Bronchial epithelial cell (primary cell): ENCODE measurements at places on chromosomes 12 and 14. TPM values are rescaled to one million over a fixed set of nuclear protein-coding genes. Genes with fewer than 3 reads are reported as not detected.

DNA sequence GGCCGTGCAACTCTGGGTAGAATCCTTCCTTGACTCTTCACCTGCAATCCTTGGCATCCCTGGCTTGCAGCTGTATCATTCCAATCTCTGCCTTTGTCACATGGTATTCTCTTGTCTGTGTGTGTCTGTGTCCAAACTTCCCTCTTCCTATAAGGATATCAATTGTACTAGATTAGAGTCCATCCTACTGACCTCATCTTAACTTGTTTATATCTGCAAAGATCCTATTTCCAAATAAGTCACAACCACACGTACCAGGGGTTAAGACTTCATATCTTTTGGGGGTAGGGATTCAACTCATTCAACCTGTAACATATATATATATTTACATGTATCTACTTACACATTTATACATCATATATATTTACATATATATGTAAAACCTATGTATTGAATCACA lies 29.6 kb upstream of the RASSF3 start:
- no peak for DNase-seq

DNA sequence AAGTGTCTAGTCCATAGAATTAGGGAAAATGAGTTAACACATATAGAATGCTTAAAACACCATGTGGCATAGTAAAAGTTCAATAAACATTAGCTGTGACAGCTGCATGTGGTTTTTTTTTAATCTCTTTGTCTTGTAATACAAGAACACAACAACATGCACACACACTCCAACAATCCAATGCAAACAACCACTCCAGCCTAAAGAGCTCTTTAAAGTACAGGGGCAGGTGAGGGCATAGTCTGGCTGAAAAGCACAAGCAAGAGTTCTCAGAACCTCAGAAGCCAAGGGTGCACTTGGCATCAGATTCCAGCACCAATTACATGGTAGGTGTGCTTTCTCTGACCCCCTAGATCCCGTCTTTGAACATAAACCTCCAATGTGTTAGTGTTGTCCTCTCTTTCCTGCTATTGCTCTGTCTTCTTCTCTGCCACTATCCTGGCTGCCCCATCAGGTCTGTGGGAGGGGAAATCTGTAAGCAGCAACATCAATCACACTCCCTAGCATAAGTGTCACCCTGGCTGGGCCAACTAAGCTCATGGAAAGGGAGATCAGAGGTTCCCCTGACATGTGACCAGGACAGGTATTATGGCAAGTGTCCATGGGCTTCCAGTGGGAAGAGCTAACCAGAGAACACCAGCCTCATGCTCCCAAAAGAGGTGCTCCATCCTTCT lies 91.0 kb downstream of the SLC8A3 start:
- DNase-seq = no peak

DNA sequence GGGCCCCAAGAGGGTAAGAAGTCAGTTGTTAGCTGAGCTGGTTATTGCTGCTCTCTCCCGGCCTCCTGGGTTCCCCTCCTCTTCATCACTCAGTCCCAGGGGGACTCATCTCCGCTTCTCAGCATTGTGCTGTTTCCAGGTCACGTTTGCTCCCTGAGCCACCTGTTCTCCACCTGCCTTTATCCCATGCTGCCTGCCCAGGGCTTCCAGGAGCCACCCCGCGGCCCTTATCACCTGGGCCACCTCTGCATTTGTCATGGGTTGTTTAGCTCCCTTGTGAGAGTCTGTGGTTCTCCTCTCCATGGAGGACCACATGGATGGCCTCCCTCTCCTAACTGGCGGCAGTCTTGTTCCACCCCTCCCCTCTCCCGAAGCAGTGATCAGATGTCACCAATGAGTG lies 36.0 kb downstream of the SYNDIG1L start:
- DNase-seq = no peak

- DNase-seq = no peak
Observed at GRCh38 chr14:49858383-49858782, 5.8 kb upstream of the NEMF start.

DNA sequence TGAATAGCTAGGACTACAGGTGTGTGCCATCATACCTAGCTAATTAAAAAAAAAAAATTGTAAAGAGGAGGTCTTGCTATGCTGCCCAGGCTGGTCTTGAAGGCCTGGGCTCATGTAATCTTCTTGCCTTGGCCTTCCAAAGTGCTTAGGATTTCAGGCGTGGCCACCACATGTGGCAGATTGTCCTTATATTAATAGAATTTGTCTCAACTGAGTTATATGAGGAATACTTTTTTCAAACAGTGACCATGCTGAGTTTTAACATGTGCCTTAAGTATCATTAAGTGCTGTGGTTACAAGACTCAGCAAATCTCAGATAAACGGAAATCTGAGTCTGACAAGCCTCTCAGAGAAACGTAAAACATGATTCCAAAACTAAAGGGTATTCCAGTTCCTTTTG lies 83.2 kb upstream of the FERMT2 start:
- DNase-seq = no peak

- no peak for DNase-seq
Observed at GRCh38 chr12:47303207-47303606, 223.4 kb upstream of the AMIGO2 start.

DNA sequence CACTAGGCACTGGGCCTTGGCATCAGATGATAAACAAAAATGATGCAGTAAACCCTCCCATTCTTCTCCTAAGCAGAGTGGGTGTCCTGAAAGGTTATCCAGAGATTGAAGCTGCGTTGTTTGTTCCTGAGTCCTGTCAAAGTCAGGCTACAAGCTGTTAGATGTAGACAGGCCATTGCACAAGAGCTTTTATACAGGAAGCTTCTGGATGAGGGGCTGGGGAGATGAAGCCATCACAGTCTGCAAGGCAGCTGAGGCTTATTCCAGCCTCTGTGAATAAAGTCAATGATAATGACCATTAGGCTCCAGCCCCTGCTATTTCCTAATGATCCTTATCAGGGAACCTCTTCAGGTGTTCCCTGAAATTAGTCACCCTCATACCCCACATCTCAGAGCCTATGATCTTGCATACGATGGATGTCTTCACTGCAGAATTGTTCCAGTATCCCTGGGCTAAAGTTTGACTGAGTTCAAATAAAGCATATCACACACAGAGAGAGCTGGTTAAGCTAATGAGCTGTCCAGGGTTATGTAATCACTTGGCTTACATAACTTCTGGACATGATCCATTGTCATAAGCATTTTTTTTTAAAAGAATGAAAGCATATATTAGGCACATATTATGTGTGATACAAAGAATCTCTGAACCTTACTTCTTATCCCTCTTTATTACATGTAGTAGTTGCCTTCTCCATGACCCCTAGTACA lies 337.1 kb upstream of the OR4E1 start:
- peak; percentile 30 for DNase-seq

DNA sequence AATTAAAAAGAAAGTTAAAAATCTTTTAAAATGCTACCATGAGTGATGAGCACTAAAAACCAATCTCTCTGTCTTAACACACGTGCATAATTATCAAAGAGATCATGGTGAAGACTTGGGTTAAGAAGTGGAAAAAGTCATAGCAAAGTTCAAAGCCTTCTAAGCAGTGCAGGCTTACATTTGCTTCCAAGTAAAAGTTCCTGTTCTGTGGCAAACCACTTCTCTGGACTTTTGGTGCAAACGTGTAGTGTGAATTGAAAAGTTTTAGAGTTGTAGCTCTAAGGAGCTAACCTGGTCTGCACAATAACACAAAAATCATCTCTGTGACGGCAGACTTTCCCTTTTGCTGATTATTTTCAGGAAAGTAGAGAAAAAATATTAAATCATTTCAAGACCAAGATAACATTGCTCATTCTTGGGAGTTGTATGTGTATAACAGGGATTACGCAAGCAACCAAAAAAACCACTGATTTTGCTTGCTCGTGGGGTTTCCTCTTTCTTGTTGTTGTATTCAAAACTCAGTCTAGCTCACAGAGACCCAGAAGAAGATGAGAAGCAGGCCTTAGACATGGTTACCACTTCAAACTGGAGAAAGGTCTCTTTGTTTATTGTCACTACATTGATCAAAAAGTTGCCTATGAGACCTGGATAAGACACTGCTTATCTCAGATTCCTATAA lies 2.3 kb upstream of the GLIPR1 start:
- DNase-seq = peak; percentile 42

DNA sequence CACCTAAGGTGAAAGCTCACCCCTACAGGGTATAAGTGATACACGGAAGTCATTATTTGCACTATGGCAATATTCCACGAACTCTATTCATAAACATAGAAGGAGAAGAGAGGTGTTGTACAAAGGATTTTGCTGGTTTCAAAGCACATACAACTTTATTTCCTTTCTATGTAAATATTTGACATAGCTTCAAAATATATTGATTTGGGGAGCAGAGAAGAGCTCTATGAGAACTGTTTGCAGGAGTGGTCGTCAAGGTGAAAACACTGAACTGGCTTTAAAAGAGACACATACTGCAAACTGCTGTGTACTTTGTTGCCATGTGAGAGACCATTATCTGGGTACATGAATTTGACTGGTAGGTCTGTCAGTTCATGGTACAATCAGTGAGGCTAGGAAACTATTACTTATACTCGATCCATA lies 16.7 kb downstream of the CNIH1 start:
- no peak for DNase-seq

- DNase-seq = peak; percentile 85
Observed at GRCh38 chr14:90281261-90281660, 24.9 kb downstream of the PSMC1 start.

DNA sequence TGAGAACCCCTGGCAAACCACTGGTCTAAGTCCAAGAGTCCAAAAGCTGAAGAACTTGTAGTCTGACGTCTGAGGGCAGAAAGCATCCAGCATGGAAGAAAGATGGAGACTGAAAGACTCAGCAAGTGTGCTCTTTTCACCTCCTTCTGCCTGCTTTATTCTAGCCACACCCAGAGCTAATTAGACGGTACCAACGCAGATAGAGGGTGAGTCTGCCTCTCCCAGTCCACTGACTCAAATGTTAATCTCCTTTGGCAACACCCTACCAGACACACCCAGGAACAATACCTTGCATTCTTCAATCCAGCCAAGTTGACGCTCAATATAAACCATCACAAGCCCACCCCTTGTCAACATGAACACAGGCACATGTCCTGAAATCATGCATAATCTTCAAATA lies 155.1 kb downstream of the CCDC59 start:
- peak; percentile 33 for DNase-seq

DNA sequence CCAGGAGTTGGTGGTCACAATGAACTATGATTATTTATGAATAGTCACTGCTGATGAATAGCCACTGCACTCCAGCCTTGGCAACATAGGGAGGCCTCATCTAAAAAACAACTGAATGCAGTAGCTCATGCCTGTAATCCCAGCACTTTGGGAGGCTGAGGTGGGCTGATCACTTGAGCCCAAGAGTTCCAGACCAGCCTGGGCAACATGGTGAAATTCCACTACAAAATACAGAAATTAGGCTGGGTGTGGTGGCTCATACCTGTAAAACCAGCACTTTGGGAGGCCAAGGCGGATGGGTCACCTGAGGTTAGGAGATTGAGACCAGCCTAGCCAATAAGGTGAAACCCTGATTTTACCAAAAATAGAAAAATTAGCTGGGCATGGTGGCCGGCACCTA lies 13.5 kb upstream of the FAM177A1 start:
- no peak for DNase-seq

DNA sequence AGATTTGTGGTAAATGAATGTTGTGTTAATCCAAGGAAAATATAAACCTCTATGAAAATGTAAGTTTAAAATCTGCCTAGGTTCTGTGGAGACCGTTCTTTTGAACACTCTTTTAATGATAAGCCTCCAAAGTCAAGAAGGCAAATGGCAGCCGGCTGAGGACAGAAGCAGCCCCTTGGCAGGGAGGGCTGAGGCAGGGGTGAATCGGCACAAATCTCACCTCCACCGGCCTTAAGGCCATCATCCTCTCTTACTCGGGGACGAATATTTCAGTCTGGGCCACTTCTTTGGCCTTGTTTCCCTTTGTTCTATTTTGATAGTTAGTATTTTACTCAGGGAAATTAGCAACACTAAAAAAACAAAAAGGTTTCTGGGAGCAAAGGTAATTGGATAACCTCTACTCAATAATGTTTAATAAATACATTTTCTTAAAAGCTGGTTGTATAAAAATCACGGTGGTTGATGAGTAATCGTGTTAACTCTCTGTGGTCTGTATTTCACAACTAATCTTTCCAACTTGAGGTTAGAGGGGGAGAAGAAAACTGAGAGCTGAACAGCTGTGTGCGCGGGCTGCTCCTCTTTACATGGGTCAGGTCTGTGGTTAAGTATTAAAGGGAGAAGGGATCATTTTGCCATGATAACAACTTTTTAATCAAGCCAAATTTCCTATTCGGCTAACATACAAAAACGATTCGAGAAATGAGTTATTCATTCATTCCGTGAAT lies 18.6 kb downstream of the LGMN start:
- peak; percentile 48 for DNase-seq

- no peak for DNase-seq
Observed at GRCh38 chr14:95300002-95300696, 19.6 kb downstream of the CLMN start.

- peak; percentile 80 for DNase-seq
Observed at GRCh38 chr14:77892381-77892871, 92.5 kb downstream of the ADCK1 start.

DNA sequence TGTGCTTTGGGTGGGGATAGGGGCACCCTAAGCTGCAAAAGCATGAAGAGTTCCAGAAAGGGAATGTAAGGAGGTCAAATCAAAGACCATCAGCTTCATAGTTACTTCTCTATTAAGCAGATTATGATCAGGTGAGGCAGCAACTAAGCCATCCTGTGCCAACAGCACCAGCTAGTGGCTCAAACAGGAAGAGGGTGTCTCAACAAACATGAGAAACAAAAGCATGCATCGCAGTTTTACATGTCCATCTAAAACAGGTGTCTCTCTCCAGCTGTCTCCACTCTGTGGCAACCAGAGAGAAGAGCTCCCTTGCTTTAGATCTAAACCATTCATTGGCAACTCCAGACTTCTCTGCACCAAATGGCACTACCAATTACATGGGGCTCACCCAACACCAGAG lies 52.9 kb downstream of the ACTN1 start:
- no peak for DNase-seq

GRCh38 chr12:45235087-45236025 lies 19.5 kb downstream of the ANO6 start:
- DNase-seq = peak; percentile 91

- no peak for DNase-seq
Observed at GRCh38 chr12:4441355-4442335, 4.0 kb downstream of the FGF6 start.

DNA sequence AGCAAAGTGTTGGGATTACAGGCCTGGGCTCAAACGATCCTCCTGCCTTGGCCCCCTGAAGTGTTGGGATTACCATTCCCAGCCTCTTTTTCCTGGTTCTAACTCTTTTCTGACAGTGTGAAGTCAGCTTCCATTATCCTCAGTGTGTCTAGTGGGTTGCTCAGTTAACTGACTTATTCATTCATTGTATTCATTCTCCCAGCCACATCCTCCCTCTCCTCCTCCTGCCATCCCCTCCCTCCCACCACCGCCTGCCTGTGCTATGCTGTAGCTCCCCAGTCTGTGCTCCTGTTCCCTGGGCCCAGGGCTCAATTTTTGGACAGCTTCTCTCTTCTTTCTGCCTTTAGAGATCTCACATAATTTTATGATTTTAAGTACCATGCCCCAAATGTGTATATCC lies 19.4 kb downstream of the ATP6V0A2 start:
- DNase-seq = no peak

GRCh38 chr14:56338674-56339073 lies 220.5 kb downstream of the PELI2 start:
- no peak for DNase-seq

Gene ORAI1
- total RNA-seq = 8.7 and 11.1 TPM in 2 replicates

Gene OR6C6
- not detected in 2 replicates for total RNA-seq

Gene TAS2R13
- 0.38 and 1.1 TPM in 2 replicates for total RNA-seq

Gene FOXA1
- 4.9 and 5.3 TPM in 2 replicates for total RNA-seq
